ENCODE measurements at places on chromosomes 7 and 10.
A peak's percentile ranks its signal among the peaks of the same experiment; 100 is the strongest.

- DNase-seq: peak; percentile 66
Observed at GRCh38 chr10:11910102-11910501, 86.9 kb downstream of the PROSER2 start.

GRCh38 chr7:26675143-26675887 lies 189.1 kb downstream of the SKAP2 start:
- DNase-seq: no peak

- no peak for DNase-seq
Observed at GRCh38 chr7:101418694-101419093, 56.0 kb downstream of the COL26A1 start.

GRCh38 chr10:79224992-79225391 lies 122.3 kb upstream of the PPIF start:
- DNase-seq: no peak

DNA sequence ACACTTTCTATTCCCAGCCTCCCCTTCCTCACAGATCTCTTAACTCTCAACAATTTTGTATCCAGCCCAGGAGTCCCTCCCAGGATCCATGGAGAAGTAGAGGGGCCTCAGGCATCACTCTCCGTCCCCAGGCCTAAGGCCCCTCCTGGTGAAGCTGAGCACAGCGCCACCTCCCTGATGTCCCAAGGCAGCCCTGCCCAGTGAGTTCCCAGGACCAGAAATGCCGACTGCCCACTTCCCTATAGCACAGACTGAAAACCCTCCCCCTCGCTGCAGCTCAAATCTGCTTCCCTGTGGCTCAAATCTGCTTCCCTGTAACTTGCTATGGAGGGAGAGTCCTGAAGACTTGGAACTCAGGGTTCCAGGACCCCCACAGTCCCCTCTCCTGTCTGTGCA lies 35.6 kb downstream of the YKT6 start:
- DNase-seq: no peak
